HL-60 (cell line): ENCODE measurements at places on chromosomes 7 and 10.

- DNase-seq, result peak; percentile 18
Observed at GRCh38 chr7:37765872-37766525, 82.4 kb upstream of the NME8 start.

GRCh38 chr7:102888561-102889233, 24.1 kb upstream of the LRRC17 start:
- DNase-seq, result no peak

DNA sequence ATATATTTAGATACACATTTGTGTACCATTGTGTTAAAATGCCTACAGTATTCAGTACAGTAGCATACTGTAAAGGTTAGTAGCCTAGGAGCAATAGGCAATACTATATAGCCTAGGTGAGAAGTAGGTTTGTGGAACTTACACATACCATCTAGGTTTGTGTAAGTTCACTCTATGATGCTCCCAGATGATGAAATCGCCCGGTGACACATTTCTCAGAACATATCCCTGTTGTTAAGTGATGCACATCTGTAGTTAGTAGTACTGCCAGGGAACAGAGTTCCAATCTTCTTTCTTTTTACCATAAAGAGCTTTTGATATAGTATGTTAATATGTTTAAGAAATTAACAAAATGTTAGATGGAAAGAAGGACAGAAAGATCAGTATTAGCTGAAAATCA, 138.2 kb downstream of the SNX13 start:
- no peak for DNase-seq

- no peak for DNase-seq
Observed at GRCh38 chr7:14340393-14341074, 351.1 kb upstream of the ETV1 start.

- no peak for DNase-seq
Observed at GRCh38 chr7:45342236-45342635, 184.6 kb downstream of the RAMP3 start.

GRCh38 chr7:116356333-116356965, 143.1 kb upstream of the CAV2 start:
- no peak for DNase-seq

GRCh38 chr7:150449206-150449952, 1.1 kb upstream of the GIMAP8 start:
- DNase-seq, result no peak

DNA sequence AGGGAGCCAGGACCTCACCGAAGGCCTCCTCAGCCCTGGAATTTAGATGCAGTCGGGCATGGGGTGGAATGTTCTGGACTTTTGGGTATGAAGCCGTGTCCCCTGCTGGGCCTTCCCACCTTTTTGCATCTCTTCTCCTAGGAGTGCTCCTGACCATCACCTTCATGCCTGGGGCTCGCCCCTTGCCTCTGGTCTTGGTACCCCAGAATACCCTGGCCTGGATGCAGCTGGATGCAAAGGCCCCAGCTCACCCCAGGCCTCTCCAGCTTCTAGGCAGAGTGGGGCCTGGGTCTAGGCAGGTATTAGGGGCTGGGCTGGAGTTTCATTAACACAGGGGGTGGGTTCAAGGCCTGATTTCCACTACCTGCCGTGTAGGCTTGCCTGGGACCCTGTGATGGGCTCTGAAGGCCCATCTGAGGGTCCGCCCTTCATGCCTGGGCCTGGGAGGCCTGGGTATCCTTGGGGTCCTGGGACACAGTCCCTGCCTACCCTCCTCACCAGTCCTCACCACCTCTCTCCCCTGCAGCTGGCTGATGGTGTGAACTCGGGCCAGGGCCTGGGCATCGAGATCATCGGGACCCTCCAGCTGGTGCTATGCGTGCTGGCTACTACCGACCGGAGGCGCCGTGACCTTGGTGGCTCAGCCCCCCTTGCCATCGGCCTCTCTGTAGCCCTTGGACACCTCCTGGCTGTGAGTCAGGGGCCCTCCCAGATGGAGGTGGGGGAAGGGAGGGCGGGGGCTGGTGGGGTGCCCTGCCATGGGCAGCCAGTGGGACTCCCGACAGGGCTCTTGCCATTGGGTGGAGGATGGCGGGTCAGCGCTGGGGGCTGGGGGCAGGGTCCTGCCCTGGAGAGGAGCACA, 10.1 kb downstream of the AQP1 start:
- no peak for DNase-seq

GRCh38 chr10:52258799-52259425, 55.2 kb upstream of the DKK1 start:
- no peak for DNase-seq

- no peak for DNase-seq
Observed at GRCh38 chr7:141097430-141097829, 23.6 kb downstream of the TMEM178B start.

GRCh38 chr10:6044751-6045313, 17.3 kb downstream of the IL2RA start:
- no peak for DNase-seq

DNA sequence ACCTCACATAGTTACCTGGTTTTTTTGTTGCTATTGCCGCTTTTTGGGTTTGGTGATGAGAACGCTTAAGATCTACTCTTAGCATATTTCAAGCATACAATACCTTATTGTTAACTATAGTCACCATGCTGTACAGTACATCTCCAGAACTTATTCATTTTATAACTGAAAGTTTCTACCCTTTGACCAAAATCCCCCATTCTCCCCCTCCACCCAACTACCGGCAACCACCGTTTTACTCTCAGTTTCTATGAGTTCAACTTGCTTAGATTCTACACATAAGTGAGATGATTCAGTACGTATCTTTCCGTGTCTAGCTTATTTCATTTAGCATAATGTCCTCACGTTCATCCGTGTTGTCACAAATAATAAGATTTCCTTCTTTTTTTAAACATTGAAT, 86.7 kb upstream of the IL6 start:
- no peak for DNase-seq

GRCh38 chr10:13062803-13063202, 37.2 kb upstream of the OPTN start:
- no peak for DNase-seq

- peak; percentile 58 for DNase-seq
Observed at GRCh38 chr7:8260871-8261694, 884 bp downstream of the ICA1 start.

DNA sequence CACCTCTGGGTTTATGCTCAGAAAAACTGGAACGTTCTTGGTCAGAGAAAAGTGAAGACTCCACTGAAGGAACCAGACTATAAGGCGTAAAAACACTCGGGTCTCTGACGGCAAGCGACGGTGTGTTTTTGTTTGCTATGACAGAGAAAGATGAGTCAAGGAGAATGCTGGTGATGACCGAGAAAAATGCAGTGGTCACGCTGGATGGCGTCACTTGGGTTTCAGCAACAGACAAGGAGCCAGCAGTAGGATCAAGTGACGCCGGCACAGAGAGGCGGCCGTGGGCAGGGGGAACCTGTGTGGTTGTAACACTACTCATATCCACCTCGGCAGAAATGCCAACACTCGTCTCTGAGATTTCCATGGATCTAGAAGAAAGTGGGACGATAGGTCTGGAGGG, 63.4 kb downstream of the KIAA1549 start:
- no peak for DNase-seq
